ENCODE measurements at places on chromosomes 6 and 20.
A peak's percentile ranks its signal among the peaks of the same experiment; 100 is the strongest.

- DNase-seq, result no peak
These were observed 314.2 kb downstream of the CDC5L start for GRCh38 chr6:44701637-44702101.

DNA sequence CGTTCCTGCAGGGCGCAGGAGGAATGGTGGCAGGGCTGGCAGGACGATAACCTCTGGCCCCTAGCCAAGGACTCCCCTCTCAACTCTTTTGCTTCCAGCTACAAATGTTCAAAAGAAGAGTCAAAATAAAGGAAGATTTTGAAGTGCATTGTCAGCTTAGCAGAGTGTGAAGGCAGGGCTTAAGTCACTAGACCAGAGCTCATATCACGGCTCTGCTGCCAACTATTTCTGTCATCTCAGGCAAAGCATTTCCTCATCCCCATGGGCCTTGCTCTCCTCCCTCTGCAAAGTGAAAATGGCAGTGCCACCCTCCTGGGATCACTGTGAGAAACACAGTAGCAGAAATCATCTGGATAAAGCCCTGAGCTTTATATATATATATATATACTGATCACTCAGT, 36.7 kb downstream of the CFAP61 start:
- no peak for DNase-seq

- DNase-seq, result no peak
These were observed 153.2 kb downstream of the SH3BGRL2 start for GRCh38 chr6:79784395-79784753.

DNA sequence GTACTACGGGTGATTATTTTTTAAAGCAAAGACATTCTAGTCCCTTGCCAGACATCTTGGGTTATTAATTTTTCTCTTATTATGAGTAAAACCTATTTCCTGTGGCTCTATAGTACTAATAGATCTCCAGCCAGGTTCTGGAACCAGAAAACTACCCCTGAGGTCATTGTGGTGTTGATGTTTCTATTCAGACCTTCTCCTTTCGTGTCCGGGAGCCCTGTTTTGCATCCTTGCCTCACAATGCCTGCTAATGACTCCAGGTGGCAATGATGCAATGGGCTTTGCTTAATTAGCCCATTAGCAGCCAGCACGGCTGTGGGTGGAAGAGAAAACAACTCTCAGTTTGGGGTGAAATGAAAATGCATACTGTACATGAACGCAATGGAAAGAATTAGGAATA, 62.9 kb upstream of the ARG1 start:
- DNase-seq, result no peak

- no peak for DNase-seq
These were observed 303.6 kb downstream of the TRDN start for GRCh38 chr6:123333000-123333756.

DNA sequence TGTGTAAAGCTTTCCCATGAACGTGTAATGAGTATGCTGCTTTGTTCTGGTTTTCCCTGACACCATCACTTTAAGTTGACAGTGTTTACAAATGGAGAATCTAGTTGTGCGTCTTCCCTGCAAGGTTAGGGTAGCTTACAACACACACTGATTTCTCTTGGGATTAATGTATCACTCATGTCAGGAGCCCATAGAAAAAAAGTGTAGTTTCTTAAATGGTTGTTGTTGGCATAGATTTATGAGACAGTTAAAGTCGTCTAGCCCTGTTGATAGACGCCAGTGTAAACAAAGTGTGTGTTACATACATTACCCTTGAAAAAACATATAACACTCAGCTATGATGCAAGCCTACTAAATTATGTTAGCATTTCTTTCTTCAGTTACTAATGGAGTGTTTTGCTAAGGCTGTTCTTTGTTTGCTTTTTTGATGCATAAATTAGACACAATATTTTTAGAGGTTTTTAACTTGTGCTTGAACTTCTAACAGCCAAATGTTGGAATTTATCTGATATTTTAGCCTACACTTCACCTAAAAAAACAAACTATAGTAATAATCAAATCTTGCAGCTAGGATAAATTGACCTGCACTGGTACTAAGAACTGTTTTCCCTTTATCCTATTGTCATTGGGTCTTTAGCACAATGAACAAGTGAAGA, 88.6 kb downstream of the RNF217 start:
- DNase-seq, result no peak

- no peak for DNase-seq
These were observed 418.5 kb upstream of the BTBD3 start for GRCh38 chr20:11499101-11499634.

DNA sequence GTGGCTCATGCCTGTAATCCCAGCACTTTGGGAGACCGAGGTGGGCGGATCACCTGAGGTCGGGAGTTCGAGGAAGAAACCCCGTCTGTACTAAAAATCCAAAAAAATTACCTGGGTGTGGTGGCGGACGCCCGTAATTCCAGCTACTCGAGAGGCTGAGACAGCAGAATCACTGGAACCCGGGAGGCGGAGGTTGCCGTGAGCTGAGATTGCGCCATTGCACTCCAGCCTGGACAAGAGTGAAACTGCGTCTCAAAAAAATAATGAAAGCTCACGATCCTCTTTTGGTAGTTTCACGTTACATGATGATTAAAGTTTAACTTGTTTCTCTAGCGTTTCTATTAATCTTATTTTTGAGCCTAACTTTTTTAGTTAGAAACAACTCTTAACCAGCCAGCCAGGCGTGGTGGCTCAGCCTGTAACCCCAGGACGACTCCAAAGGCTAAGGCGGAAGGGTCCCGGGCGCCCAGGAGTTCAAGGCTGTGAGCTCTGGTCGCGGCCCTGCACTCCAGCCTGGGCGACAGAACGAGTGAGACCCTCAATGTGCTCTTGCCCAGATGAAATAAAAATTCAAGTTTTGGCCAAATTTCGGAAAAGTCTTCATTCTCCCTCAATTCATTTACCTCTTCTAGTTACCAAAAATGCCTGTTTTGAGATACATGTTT, 1.2 kb upstream of the WRNIP1 start:
- no peak for DNase-seq

GRCh38 chr20:54848984-54849538, 373.7 kb downstream of the DOK5 start:
- no peak for DNase-seq

DNA sequence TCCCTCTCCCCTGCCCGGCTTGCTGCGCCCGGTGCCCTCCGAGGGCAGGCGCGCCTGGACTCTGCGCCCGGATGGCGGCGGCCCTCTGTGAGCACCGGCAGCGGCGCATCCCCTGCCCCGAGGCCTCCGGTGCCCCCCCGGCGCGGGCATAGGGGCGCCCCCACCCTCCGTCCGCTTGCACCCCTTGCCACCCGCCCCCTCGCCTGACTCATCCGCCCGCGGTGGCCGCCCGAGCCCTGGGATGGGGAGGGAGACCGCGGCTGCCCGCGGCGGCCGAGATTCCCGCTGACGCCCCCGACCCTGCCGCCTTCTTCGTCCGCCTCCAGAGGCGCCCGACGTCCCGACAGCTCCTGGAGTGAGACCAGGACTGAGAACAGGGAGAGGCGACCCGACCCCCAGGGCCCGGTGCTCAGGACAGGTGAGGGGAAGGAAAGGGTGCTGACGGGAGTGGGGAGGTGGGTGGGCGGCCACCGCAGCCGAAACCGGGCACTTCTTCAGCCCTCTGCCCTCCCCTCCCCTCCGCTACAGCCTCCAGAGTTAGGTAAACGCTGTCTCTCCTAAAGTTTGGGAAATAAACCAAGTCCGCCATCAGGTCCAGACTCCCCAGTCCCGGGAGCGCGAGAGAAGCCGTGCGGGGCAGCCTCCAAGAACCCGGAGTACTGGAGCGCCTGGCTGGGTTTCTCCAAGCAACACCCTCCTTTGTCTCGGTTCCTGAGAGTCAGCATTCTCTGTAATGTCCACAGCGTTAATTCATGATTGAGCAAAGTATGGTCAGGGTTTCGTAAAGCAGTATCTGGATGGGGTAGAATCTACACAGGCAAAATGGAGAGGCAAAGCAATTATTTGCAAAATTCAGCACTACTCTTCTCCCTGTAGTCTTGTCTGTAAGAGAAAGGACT, 539 bp downstream of the TMEM200A start:
- DNase-seq, result peak; percentile 81

DNA sequence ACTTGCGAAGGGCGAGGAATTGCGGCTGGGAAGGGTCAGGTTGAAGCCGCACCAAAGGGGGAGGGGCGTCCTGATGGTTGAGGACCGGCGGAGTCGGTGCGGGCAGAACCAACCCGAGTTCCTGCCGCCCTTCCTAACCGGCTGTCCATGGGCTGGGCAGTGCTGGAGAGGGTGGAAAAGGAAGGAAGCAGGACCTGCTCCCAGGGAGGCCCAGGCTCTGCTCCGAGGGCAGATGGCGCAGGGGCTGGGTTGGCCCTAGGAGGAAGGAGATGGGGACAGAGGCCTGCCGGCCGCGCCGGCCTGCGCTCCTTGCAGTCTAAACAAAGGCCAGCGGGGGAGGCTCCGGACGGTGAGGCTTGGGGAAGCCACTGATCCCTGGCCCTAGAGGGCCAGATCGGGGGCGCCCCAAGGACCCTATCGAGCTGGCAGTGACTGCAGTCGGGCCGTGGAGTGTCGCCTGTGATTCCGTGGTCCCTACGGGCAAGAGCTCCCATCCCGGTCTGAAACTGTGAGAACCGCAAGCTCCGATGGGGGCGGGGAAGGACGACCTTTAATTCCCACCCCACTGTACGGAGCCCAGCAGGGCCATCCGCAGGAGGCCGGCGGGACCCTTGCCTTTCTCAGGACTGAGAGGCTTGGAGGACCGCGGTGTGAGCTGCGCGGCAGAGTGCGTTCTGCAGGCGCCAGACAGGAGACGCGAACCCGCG, 39.4 kb downstream of the YTHDF1 start:
- no peak for DNase-seq

- DNase-seq, result no peak
These were observed 243.9 kb downstream of the HAO1 start for GRCh38 chr20:7696311-7696710.

- peak; percentile 48 for DNase-seq
These were observed 17.2 kb upstream of the RTF2 start for GRCh38 chr20:56451056-56451765.

DNA sequence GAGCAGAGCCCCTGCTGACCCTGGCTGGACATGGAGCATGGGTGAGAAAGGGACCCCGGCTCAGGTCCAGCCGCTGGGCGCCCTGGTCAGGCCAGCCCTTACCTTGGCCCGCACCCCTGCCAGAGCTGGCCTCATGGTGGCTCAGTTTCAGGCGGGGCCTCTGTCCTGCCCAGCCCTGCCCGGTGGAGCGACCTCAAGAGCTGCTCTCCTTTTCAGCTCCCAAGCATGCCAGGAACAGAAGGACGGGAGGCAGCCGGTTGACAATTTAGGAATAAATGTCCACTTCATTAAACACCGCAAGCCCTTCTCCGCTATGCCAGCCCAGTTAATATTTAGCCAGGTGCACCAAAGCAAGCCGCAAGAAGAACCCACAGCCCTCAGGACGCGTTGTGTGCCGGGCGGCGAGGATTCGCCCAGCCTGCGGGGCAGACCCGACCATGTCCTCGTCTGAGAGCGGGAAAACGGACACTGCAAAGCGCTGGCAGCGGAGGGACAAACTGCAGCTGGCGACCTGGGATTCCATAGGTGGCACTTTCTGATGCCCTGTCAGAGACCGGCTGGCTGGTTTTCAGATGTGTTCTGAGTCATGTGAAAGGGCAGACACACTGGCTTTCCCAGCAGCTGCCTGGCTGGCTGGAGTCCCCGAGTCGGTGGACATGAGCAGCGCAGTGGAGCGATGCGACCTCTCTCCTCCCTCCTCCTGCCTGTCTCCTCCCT, 221.9 kb downstream of the TTLL2 start:
- no peak for DNase-seq

- no peak for DNase-seq
These were observed 96.9 kb downstream of the UBE3D start for GRCh38 chr6:82968708-82969107.

DNA sequence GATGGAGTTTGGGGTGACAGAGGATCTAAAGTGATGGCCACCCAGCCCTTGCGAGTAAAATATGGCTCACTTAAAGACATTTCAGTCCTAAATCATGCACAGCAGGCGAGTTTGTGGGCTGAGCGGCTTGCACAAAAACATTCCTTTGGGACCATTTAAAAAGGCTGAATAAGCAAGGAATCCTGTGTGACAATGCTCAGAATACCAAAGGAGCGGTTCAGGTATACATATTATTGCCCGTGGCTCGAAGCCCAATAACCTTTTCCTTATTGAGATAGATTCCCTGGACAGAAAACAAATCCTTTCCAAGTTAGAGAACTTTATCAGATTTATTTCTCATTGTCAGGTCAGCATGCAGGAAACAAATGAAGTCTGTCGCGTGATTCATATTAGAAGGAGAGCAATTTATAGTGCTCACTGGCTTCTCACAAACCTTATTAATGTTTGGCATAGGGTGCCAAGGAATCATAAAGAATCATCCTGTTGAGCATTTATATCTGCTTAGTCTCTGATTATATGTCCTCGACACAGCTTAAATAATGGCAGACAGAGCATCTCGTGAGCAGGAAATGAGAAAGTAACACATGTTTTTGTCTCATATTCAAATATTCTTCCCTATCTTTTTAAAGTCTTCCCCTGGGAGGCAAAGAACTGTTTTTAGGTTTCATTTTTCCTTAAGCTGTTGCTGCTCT, 121.3 kb downstream of the TRMT11 start:
- no peak for DNase-seq

- DNase-seq, result no peak
These were observed 34.9 kb downstream of the PYGB start for GRCh38 chr20:25282796-25283195.

- DNase-seq, result no peak
These were observed 57.9 kb downstream of the ELOVL5 start for GRCh38 chr6:53290537-53291510.

- peak; percentile 87 for DNase-seq
These were observed 2.6 kb downstream of the TFEB start for GRCh38 chr6:41732591-41733359.

- no peak for DNase-seq
These were observed 41.1 kb downstream of the TFAP2A start for GRCh38 chr6:10373642-10374359.

DNA sequence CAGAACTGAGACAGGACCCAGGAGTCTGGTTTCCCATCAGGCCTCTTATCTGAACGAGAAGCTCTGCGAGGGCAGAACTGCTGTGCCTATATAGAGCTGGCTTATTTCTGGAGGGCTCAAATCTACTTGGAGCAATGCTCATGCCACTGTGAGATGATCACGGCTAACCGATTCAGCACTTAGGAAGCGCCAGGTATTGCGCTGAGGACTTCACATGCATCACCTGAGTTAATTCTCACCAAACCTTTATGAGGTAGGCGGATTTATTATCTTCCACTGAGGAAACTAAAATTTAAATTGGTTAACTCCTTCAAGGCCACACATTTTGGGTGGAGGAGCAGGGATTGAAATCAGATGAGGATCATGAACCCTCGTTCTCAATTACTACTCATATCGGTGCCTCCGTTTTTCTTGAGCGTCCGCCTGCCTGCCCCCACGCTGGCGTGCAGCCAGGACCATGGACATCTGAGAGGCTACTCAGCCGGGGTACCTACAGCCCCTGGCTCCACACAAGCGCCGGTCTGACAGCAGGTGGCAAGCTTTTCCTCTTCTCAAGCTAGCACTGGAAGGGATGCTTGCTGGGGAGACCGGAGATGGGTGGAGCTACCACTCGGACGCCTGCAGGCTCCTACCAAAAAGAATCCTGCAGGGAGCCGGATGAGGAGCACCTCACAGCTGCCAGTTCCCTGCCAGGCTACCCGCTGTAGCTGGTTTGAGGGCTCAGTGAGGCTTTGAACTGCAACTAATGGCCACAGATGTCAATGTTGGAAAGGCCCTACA, 1.0 kb upstream of the PCIF1 start:
- DNase-seq, result peak; percentile 85

- DNase-seq, result no peak
These were observed 694 bp downstream of the SLC17A9 start for GRCh38 chr20:62952968-62953838.

Measured in activated effector memory CD4-positive, alpha-beta T cell treated with anti-CD3 and anti-CD28 coated beads, Interleukin-2, amount 50 U/mL, for 16 hours (primary cell).